Fibroblast of the aortic adventitia (primary cell): ENCODE measurements at places on chromosomes 13 and 19. TPM values are rescaled to one million over a fixed set of nuclear protein-coding genes. Genes with fewer than 3 reads are reported as not detected.

DNA sequence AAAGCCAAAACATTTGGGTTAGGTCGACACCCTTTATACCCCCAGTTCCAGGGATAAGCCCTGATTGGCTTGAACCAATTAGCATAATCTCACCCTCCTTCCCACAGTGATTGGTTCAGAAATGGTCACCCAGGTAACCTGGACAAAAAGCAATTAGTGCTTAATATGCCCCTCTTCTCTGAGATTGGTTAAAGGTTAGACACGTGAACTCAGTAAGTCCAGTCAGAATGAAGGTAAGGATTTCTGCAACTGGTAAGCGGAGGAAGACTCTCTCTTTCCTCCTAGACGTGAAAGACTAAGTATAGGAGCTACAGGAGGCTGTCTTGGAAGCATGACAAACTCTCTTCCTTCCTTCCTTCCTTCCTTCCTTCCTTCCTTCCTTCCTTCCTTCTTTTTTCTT, 1.3 kb upstream of the PNMA8C start:
- no peak for DNase-seq

DNA sequence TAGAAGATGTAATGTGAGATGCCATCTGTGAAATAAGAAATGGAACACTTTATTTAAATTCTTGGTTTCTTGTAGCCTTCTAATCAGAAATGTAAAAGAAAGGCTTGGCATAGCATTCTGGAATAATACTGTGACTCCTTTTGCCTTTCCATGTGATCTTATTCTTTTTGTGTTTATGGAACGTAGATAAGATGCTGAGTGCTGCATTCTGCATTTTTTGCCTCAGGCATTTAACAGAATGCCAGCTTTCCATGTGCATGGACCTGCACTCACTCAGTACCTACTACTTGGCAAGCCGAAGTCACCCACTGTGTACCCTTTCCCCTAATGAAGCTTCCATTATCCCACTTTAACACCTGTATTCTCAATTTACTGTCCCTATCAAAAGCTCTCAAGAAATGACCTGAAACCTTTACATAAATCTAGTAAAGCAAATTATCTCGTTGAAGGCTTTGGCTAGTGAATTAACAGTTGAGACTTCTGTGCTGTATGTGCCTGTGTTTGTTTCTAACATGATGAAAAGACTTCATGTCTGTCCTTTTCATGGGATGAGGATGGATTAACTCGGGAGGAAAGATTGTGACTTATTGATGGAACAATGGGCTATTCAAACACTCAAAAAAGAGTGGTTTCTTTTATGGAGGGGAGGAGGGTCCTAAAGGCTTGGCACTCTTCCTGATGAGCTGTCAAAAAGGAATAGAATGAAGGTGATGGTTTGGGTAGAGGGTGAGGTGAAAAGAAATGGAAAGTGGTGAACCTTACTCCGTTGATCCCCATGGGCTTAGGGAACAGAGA, 44.7 kb upstream of the FRY start:
- no peak for DNase-seq

Gene KRTDAP
- not detected in 2 replicates for total RNA-seq

DNA sequence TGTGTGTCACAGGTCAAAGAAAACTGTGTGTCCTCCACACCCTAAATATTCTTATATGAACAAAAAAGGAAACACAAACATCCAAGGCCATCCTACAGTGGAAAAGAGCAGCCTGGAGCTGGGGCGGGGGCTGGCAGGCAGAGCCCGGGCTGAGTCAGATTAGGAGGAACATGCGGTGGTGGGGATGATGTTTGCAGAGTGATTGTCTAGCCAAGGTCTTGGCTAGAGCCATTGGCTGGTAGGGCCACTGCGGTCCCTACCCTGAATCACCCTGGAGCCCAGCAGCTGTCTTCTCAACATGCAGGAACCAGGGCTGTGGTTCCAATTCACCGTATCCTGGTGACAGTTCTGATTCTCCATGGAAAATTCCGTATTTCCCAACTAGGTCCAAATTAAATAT, 439.5 kb downstream of the FGF9 start:
- DNase-seq, result peak; percentile 11

Gene DCT
- total RNA-seq, result under 0.01 and 1.1 TPM in 2 replicates

DNA sequence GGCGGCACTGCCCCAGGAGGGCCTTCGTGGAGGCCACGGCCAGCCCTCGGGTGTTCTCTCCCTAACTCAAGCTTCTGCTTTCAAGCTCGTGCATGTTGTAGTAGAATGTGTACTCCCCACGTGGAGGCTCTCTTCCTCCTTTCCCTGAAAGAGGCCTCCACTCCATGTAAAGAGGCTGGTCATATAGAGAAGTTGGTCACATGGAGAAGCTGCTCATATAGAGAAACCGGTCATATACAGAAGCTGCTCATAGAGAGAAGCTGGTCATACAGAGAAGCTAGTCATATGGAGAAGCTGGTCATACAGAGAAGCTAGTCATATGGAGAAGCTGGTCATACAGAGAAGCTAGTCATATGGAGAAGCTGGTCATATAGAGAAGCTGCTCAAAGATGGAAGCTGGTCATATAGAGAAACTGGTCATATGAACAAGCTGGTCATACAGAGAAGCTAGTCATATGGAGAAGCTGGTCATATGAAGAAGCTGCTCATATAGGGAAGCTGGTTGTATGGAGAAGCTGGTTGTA, 152.5 kb downstream of the COL4A1 start:
- DNase-seq, result no peak

DNA sequence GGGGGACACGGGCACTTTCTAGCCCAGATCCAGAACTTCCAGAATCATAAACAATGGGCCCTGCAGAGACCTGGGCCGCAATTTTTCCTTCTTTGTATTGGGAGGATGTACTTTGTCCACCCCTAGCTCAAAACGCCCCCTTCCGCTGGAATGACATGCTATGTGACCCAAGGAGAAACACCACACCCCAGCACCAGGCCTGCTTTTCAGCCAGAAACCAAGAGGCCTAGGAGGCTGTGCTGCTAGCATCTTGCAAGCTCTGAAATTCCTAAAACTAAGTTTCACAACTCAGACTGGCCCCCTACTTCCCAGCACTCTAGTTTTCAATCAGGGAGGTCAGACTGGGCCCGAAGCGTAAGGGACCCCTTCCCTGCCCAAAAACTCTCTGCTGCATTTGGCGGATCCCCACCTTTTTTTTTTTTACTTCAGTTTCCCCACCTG, 538 bp downstream of the LSM4 start:
- DNase-seq, result peak; percentile 72

- DNase-seq, result no peak
Observed at GRCh38 chr13:74003374-74003773, 130.8 kb downstream of the KLF12 start.

Gene ZNF433
- 1.9 and 4.9 TPM in 2 replicates for total RNA-seq

DNA sequence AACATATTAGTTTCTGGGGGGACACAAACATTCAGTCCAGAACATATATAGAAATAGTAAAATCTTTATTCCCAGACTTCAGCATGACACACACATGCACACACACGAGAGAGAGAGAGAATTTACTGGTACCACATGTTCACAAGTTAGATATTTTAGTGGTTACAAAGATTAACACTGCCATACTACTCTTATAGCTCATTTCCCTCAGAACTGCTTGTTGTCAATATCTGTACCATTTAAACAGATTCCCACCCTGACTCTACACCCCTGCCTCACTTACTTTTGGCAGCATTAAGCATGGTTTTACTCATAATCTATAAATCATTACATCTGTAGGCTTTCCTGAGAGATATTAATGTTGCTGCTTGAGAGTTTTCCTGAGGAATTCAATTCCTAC, 524.7 kb upstream of the HTR2A start:
- DNase-seq, result no peak

DNA sequence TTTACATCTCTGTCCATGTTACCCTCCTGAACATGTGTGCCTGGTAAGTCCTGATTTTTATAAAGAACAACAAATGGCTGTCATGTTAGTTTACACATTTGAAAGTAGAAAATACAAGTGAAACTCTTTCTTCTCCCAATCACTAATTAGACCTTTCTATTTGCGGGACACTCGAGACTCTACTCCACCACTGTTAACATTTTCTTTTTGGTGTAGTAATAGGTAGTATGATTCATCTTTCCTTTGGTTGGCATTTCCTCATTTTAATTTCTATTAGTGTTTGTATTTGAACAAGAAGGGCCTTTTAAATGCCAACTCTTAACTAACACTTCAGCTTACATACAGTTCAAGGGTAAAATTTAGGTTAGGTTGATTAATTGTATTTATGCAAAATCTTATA, 371.1 kb downstream of the PCDH9 start:
- DNase-seq, result no peak

Gene BRME1
- 1.5 and 1.8 TPM in 2 replicates for total RNA-seq

DNA sequence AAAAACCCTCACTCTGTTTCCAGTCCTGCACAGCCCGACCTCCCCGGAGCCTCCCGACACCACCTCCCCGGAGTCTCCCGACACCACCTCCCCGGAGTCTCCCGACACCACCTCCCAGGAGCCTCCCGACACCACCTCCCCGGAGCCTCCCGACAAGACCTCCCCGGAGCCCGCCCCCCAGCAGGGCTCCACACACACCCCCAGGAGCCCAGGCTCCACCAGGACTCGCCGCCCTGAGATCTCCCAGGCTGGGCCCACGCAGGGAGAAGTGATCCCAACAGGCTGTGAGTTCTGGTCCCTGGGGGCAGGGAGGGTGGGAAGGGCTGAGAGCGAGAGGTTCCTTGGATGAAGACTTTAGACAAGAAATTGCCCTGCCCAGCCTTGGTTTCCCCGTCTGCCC, 5.4 kb downstream of the MADCAM1 start:
- DNase-seq, result no peak

DNA sequence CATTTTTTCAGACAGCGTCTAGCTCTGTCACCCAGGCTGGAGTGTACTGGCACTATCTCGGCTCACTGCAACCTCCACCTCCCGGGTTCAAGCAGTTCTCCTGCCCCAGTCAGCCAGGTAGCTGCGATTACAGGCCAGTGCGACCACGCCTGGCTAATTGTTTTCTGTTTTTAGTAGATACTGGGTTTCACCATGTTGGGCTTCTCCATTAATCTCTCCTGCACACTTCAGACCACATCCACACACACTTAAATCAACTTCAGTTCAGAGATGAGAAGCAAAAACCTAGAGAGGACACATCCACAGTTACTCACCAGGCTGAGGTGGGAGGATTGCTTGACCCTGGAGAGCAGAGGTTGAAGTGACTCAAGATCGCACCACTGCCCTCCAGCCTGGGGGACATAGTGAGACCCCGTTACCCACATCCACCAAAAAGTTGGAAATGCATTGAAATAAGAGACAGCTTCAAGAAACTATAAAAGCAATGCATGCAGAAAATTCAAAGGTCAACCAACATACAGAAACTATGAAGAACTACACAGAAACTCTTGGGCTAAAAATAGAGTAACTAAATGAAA, 42.3 kb downstream of the ZNF611 start:
- DNase-seq, result no peak

DNA sequence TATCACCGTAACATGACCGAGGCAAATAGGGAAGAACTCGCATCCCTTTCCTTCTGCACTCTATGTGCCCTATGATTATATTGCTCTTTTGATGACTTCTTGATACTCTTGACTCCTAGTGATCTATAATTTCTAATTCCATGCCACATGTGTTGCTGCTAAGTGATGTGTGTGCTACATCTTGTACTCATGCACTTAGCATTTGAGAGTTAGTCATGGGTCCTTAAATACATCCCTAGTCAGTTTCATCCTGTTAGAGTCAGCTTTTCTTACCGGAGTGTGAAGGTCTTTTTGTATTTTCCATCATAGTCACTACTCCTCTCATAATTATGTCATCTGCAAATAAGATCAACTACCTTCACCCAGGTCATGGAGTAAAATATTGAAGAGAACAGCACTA, 30.2 kb downstream of the RXFP2 start:
- no peak for DNase-seq

DNA sequence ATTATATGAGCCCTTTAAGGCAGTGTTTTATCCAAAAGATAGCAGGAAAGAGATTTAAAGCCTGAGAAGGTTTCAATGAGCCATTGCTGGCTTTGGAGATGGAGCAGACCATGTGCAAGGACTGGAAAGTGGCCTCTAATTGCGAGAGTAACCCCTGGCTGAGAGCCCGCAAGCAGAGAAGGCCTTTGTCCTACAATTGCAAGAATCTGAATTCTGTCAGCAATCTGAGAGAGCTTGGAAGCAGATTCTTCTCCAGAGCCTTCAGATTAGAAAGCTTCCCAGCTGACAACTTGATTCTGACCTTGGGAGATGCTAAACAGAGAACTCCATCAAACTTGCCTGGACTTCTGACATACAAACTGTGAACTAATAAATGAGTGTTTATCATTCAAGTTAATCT, 528.7 kb upstream of the KLF12 start:
- peak; percentile 21 for DNase-seq

Gene OR7A5
- not detected in 2 replicates for total RNA-seq

DNA sequence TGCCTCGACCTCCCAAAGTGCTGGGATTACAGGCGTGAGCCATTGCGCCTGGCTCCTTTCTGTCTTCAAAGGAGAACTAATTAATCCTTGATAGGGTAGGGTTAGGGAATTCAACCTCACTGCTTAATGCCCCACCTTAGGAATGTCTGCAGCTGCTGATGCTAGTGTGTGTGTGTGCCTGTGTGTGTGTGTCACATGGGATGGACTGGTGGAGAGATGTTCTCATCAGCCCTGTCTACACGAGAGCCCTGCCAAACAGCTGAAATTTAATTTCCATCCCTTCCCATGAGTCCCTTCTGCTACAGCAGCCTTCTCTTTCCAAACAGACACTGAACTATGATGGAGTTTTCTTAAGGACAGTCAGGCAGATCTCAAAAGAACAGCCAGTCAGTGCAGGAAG, 46.5 kb upstream of the CLDN10 start:
- DNase-seq, result no peak

DNA sequence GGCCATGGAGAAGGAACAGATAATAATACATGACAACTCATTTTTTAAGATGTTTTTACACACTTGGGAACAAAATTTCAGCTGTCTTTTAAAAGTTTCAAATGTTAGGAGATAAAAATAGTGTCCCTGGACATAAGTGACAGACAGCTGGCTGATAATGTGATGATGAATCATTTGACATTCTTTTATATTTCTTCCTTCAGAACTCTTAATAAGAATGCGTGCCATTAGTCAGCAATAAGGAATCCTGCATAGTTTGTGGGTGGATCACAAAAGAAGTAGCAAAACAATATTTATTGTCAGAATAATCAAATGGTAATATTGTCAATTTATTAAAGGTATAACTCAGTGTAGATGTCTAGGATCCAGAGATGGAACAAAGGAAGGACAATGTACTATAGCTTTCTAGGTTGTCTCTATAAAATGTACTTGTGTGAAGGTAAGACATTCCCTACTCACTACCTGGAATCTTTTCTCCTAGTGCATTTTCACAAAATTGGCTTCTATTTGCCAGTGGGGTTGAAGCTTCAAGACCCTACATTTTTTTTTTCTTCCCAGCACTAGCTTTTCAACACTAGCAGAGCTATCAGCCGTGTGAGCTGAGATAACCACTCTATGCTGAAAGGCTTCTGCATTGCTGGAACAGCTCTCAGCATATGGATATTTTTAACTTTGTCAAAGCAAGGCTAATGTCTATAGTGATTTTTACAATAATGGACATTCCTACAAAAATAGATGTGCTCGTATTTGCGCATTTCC, 175.6 kb upstream of the SLITRK6 start:
- no peak for DNase-seq

Gene TRAPPC6A
- 6.9 and 10.1 TPM in 2 replicates for total RNA-seq

Gene NOTCH3
- 39.4 and 44.4 TPM in 2 replicates for total RNA-seq

GRCh38 chr13:78601874-78602560, 1.3 kb downstream of the POU4F1 start:
- DNase-seq, result no peak

GRCh38 chr13:23074075-23074828, 106.5 kb upstream of the SGCG start:
- DNase-seq, result peak; percentile 43

- peak; percentile 95 for DNase-seq
Observed at GRCh38 chr19:11324079-11324661, 15.3 kb downstream of the RAB3D start.

GRCh38 chr13:24261566-24261965, 47.8 kb upstream of the C1QTNF9 start:
- no peak for DNase-seq
